ENCODE measurements at places on chromosomes 11 and 22.

GRCh38 chr22:32600147-32600546 is 125.5 kb downstream of the FBXO7 start:
- no peak for DNase-seq

GRCh38 chr11:128714881-128715280 is 21.0 kb downstream of the FLI1 start:
- no peak for DNase-seq

- DNase-seq: no peak
Observed at GRCh38 chr11:16909359-16910035, 104.7 kb downstream of the PLEKHA7 start.

DNA sequence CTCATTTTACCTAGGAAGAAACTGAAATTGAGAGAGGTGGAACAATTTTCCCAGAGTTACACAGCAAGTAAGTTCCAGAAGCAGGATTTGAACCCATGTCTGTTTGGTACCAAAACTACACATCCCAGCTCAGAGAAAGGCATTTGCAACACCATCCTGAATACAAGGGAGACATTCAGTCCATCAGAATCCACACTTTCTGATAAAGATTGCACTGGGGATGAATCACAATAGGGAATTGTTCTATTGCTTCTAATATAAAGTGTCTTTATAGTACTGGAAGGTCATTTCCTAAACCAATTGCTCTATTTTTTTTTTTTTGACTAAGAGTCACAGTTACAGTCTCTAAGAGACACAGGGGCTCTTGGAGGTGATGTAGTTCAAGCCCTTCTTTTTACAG is 208.1 kb upstream of the CADM1 start:
- no peak for DNase-seq

GRCh38 chr22:24728790-24729637 is 45.5 kb downstream of the PIWIL3 start:
- no peak for DNase-seq

DNA sequence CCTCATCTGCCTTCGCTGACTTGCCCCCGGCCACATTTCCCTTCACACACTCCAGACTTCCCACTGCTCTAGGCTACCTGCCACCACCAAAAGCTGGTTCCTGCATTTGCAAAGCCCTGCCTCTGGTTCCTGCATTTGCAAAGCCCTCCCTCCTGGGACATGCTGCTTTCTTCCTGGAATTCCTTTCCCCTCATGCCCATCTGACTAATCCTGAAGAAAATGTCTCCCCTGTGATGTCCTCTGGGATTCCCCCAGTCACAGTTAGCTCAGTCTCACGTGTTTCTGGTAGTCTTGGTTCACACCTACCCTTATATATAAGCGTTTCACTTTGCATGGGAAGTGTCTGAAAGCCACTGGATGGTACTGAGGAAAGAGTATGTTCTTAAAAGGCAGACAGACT is 206.9 kb downstream of the DBX1 start:
- DNase-seq: no peak

GRCh38 chr11:128285321-128285720 is 302.0 kb downstream of the ETS1 start:
- no peak for DNase-seq

- DNase-seq: no peak
Observed at GRCh38 chr11:111720801-111721494, 45.2 kb downstream of the PPP2R1B start.

DNA sequence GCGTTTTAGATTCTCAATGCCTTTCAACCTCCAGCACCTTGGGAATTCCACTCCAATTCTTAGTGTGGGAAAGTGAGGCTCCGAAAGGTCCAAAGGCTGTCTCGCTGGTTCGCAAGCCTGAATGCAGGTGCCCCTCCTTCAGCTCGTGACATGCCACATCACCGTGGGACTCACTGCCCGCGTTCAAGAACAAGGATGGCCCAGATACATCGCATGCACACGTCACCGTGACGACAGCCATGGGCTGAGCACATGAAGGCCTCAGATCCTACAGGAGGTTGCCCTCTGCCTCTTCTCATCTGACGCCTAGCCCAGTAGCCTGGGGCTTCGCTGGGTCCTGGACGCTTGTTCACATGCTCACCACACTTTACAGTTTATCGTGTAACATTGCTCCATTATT is 4.4 kb upstream of the LINC01488 start:
- no peak for DNase-seq

DNA sequence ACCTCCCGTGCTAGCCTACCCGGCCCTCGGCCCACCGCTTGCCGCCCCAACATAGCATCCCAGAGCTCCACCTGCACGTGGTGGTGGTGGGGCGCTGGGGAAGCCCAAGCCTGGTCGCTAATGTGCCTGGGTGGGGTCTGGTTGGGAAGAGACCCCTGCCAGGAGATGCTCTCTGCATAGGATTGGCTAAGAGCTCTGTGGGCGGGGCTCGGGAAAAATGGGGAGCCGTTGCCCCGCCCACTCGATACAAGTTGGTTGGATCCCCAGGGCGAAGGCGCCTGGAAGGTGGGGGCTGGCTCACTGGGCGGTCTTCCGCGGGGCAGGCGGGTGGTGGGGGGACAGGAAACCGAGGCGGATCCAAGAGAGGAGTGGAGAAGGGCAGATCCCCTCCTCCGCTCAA is 7.6 kb downstream of the LRRC10B start:
- DNase-seq: no peak

DNA sequence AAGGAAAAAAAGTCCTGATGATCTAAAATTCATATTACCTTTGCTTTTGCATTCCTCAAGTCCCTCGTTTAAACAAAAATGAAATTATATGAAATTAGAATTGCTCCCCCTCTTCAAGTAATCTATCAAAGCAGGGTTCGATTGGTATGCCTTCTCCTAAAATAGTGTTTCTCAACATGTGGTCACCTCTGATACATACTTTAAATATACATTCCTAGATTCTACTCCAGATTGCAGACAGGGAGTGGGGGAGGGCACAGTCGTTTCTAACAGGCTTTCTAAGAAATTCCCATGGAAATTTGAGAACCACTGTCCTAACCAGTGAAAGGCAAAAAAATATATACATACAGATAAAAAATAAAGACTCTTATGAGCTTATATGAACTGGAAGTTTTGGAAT is 22.6 kb upstream of the IRAG1 start:
- DNase-seq: no peak

DNA sequence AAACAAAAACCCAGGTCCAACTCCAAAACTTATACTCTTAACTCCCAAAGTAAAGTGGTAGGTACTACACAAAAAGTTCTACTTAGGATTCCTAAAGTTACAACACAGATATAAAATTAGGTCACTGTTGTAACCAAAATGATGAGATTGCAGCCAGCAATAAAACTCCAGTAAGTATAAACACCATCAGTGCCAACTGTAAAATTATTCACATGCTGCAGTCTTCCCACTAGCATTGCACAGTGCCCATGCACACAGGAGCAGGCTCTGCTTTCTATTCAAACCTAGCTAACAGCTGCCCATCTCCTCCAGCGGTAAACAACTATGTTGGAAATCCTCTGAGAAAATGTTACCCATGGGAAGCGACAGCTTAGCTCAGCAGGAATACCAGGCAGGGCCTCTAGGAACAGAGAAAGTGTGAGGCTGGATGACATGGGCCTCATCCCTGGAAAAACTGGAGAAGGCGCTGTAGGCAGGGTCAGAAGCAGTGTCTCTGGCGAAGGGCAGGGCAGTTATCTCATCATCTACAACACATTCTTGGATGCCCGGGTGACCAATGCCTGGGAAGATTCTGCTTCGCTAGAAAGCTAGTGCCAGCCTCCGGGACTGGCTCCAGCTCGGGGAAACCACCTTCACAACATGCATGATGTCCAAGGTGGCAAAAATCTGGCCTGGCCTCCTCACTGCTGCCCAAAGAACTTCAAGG is 9.1 kb downstream of the CPT1A start:
- no peak for DNase-seq

GRCh38 chr11:134792044-134792443 is 380.0 kb upstream of the B3GAT1 start:
- DNase-seq: no peak

GRCh38 chr22:42067671-42068251 is 2.9 kb downstream of the NAGA start:
- DNase-seq: no peak

- DNase-seq: no peak
Observed at GRCh38 chr11:86135319-86135714, 66.4 kb upstream of the PICALM start.

- DNase-seq: no peak
Observed at GRCh38 chr11:58844361-58845005, at the start of gene GLYATL2. TSS of gene GLYATL2 (minus strand) at chr11:58844704. CDS start at chr11:58839612, 5,092 bp downstream.

DNA sequence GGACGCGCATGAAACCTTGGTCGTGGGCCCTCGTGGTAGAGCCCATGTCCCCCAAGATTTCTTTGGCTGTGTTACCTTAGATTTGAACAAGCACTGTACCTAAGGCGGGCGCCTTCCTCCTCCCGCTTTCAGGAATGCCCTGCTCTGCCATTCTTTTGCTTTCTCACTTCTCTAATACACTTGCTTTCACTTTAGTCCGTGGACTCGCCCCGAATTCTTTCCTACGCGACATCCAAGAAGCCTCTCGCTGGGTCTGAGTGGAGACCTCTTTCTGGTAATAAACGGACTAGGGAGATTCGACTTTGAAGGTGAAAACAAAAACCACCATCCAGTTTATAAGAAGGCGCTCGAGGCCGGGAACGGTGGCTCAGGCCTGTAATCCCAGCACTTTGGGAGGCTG is 1.2 kb upstream of the NUP50 start:
- DNase-seq: no peak

- DNase-seq: no peak
Observed at GRCh38 chr11:10308201-10308954, 3.5 kb downstream of the ADM start.

DNA sequence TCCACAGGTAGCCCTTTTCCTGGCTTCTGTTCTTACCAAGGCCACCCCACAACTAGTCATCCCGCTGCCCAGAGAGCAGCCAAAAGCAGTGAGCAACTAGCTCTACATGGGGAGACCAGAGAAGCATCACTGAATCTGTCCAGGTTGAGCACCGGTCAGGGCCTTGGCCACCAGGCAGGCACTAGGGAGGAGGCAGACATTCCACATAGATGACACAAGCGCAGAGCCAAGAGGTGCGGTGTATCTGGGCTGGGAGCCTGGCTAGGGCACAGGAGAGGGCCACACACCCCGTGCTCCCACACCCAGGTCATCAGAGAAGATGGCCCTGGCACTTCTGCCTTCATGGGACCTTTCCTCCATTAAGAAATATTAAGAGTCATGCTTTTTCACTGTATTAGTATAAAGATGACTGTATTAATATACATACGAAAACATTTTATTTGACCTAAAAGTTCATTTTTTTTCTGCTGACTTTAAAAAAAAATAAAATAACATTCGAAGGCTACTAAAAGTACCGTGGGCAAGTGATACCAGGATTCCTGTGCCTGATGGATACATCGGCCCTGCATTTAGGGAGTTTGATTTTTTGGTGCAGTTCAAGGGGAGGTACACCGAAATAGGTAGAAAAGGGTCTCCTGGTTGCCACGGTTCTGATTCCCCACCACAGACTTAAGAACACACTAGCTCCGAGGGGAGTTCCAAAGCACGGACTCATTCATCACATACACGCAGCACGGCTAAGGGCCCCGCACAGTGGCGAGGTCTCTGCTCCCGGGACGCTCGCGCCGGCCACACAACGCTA is 1.2 kb downstream of the DGCR2 start:
- DNase-seq: no peak

GRCh38 chr11:112440518-112440917 is 179.9 kb upstream of the PLET1 start:
- DNase-seq: no peak

DNA sequence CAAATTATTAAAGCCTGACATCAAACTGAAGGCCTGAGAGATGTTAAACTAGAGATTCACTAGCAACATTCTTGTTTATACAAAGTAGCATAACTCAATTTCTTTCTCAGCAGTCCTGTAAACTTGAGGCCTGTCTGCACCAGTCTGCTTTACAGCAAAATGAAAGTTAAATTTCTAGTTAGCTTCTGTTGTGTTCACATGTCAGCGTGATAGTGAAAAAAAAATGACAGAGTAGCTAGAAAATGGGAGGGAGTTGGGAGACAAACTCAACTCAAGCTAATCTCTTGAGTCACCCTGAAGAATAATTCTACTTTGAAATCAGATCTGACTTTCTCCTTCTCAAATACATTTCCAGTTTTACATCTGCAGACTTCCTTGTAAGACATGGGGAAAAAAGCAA is 6.5 kb downstream of the RBFOX2 start:
- no peak for DNase-seq

DNA sequence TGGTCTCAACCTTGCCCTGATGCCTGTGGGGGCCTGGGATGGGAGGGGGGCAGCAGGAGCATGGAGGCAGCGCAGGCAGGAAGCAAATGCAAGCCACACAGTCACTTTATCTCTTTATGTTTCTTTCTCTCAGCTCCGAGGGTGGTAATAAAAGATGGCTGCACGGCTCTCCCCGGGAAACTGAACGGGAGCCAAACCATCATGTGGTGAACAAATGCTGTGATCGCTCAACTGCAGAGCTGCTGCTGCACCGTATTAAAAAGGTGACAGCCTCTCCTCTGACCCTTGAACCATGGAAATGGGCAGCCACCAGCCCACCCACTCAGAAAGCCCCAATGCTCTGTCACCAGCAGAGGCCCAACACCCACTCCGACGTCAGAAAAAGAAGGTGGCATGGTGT is 110.0 kb downstream of the TIMP3 start:
- no peak for DNase-seq

GRCh38 chr11:27095059-27095458 is 54.4 kb downstream of the BBOX1 start:
- no peak for DNase-seq

DNA sequence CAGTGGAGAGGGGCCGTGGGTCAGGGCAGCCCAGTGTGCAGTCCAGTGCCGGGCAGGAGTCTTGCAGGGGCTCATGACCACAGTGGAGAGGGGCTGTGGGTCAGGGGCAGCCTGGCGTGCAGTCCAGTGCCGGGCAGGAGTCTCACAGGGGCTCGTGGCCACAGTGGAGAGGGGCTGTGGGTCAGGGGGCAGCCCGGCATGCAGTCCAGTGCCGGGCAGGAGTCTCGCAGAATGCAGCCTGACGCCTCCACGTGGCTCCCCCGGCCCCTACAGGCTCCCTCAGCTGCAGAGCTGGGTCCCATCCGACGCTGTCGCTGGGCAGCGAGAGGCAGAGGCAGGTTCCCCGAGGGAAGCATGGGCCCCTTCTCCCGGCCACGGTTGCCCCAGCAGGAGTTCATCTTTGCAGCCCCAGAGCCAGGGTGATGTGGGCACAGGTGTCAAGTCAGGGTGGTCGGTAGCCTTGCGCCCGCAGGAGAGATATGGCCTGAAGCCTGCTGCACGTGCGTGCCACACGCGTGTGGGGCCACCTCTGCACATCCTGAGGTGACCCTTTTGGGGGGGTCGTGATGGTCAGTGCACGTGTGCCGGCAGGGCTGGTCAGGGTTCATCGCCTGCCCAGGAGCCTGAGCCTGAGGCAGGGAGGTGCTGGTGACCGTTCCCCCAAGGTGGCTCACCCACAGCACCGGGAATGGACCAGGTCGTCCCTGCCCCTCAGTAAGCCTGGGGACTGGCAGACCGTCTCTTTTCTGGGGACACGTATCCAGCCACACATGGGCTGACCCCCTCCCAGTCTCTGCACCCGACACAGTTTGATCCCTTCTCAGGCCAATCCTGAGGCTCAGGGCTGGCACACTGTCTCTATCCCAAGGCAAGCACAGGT is 2.9 kb downstream of the IFITM5 start:
- no peak for DNase-seq

- DNase-seq: no peak
Observed at GRCh38 chr11:12735262-12735661, 61.0 kb downstream of the TEAD1 start.

GRCh38 chr11:119336744-119337469 is 2.6 kb downstream of the RNF26 start:
- no peak for DNase-seq

Measured in stimulated activated CD4-positive, alpha-beta T cell treated with anti-CD3 and anti-CD28 coated beads, Interleukin-15, amount 100 ng/mL, for 48 hours (primary cell).